ENCODE measurements at places on chromosomes 5 and 9.
A peak's percentile ranks its signal among the peaks of the same experiment; 100 is the strongest.

DNA sequence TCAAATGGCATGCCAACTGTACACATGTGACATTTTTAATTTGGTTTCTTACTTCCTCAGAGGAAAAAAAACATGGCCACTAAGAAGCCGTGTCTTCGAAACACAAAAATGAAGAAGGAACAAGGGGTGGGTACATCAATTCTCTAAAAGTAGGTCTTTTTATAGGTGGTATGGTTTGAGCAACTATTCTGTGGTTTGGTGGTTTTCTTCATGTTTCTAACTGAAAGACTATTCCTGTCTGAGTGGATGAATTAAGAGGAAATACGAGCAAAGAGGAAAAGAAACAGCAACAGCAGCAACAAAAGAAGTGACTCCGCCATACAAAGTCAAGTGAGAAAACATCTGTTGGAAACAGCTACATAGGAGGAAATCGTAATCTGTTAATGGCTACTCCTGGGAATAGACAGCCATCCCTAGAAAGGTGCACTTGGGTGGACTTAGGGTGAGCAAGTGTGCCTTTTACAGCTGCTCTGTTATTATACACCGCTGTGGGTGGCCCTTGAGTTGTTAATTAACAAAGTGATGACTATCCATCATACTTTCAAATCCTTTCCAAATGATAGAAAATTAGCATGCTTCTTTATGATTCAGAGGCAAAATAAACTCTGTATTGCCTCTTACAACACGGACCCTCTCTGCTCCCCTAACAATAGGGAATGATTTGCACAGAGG is 575.8 kb downstream of the TLE1 start:
- DNase-seq, result no peak

- DNase-seq, result no peak
These were observed 56.2 kb upstream of the LPAR1 start for GRCh38 chr9:111094433-111094924.

DNA sequence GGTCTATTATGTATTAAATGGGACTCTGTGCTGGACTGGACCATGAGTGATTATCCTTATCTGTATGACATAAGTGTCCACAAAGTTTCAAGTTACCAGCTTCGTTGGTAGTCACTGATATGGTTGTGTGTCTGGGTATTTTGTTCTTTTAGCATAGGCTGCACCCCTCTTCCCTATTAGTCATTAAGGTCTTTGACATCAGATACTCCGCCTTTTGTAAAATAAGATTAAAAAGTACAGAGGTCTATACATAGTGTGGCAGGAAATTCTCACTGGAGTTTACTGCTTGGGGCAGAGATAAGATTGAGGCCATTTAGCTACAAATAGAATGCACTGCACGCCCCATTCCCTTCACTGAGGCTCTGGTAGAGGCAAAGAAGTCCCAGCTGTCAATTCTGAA is 99.4 kb downstream of the TMEM215 start:
- DNase-seq, result no peak

DNA sequence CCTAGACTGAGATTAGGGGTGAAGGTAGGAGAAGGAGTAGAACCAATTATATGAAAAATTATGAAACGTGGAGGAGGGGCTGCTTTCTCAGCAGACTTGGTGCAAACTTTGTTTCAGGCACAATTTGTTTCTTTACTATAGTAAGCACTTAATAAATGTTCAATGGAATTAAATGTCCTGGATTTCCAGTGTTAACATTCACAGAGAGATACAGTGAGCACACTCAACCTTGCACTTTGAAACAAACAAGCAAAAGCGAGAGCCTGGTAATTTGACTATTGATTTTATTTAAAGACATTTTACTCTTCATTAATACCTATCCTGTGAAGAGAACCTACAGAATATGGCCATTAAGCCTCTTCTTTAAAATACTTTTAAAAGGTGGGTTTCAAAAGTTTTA is 933 bp downstream of the LECT2 start:
- DNase-seq, result no peak

- DNase-seq, result no peak
These were observed 370.0 kb downstream of the ZSWIM6 start for GRCh38 chr5:61701877-61702602.

- DNase-seq, result no peak
These were observed 44.2 kb downstream of the NR6A1 start for GRCh38 chr9:124726886-124727285.

DNA sequence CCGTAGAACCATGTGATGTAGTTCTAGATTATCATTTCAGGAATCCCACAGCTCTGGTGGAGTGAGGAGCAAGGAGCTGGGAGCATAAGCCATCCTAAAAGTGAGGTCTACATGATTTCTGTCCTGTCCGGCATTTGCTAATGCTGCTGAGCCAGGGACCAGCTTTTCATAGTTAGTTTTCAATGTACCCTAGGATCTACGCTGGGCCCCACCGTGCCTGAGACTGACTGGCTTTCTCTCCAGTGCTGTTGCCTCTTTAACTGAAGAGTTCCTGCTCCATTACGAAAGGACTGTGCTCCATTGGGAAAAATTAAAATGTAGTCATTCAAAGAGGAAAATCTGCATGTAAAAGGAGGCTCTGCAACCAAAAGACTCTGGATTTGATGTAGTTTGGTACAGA is 634.8 kb downstream of the DMRTA1 start:
- no peak for DNase-seq

- no peak for DNase-seq
These were observed 20.4 kb upstream of the PAPPA start for GRCh38 chr9:116133163-116133562.

GRCh38 chr9:76912636-76913275 is 6.8 kb upstream of the PRUNE2 start:
- no peak for DNase-seq

GRCh38 chr9:34546834-34547827 is 24.3 kb upstream of the ENHO start:
- peak; percentile 26 for DNase-seq

GRCh38 chr9:135218331-135219225 is 131.1 kb downstream of the OLFM1 start:
- DNase-seq, result no peak

DNA sequence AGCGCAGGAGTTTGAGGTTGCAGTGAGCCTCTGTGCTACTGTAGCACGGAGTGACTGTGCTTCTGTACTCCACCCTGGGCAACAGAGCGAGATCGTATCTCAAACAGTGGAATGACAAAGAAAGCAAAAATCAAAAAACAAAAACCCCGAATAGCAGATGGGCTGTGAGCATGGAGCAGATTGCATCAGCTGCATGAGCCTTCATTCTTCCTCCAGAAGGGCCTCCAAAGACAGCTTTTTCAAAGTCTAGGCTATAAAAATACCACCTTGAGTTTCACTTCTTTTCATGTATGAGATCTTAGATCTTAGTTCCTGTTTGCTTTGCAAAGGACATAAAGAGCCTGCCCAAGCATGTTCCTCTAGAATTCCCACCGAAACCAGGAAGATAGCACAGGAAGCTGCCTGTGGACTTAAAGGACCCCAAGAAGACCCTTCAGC is 15.0 kb upstream of the HSPB3 start:
- no peak for DNase-seq

- DNase-seq, result no peak
These were observed 149.6 kb upstream of the ATP10B start for GRCh38 chr5:161001604-161002003.

DNA sequence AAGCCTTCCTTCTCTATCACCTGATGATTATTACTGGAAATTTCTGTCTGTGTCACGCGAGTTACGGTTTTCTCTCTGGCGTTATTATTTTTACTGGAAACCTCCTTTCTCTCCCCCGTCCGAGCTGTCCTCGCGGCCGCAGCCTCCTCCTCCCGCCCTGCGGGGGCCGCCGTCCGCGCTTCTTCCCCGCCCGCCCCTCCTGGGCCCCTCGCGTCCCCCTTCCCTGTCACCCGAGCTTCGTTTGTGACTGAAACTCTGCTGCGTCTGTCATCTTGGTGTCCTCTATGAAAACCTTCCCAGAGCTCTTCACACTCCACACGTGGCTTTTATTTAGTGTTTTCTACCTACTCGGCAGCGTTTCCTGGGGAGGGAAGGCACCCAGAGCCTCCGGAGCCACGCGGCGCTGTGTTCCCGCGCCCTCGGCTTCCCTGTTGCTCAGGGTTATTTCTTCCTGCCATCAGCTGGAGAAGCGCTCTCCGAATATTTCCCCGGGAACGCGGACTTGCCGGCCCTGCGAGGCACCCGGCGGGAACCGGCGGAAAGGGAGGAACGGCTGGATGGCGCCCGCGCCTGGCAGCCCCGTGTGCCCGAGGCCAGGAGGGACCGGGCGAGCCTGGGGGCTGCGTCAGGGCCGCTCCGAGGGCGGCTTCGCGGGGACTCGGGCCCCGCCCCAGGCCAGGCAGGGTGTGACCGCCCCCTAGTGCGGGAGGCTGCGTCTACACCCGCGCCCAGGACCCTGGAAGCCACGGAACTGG is 33.9 kb downstream of the TRIP13 start:
- DNase-seq, result no peak
